Endodermal cell (in vitro differentiated cells): ENCODE measurements at places on chromosomes 11 and 22. TPM values are rescaled to one million over a fixed set of nuclear protein-coding genes. Genes with fewer than 3 reads are reported as not detected.

DNA sequence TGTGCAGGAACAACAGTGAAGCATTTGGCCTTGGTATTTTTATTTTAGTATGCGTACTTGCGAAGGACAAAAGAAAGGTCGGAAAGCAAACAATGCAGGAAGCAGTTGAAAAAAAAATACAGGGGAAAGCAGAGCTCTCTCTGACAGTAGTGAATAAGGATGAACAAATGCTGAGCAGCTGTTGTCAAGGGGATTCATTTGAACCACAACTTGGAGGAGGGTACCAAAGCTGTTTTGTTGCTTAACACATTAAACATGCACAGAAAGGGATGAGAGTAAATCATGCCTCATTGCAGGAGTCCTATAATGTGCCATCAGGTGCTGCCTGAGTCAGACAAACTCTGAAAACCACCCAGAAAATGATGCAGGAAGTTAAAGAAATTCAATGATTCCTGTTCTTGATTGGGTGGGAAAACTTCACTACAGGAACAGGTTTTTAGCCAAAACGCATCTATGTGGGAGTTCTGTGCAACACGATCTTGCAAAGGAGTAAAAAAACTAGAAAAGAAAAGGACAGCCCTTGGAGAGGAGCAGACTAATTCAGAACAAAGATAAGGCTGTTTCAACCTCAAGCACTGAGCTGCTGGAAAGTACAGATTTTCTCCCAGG lies 2113.5 kb downstream of the LRRC4C start:
- no peak overlapping the region for H3K27ac ChIP-seq
- H3K4me1 ChIP-seq: no peaks in the 10 kb centered on the region
- H3K27me3 ChIP-seq: no peaks in the 10 kb centered on the region
- no peak for DNase-seq
- no peaks in the 10 kb centered on the region for H3K36me3 ChIP-seq
- no peak overlapping the region for H3K4me3 ChIP-seq

- H3K36me3 ChIP-seq: no peaks in the 10 kb centered on the region
- H3K4me1 ChIP-seq: peaks cover 15% of the 10 kb centered on the region
- no peak overlapping the region for H3K27ac ChIP-seq
Observed at GRCh38 chr11:102012946-102013345, 34.3 kb upstream of the CFAP300 start.

KRTAP5-11 gene
- 1.6 and 2.9 TPM in 2 replicates for total RNA-seq

EP300 gene
- 109 and 130 TPM in 2 replicates for total RNA-seq

RNF214 gene
- 40.5 and 46.4 TPM in 2 replicates for total RNA-seq
